ENCODE measurements at places on chromosomes 16 and 17.
A peak's percentile ranks its signal among the peaks of the same experiment; 100 is the strongest.

DNA sequence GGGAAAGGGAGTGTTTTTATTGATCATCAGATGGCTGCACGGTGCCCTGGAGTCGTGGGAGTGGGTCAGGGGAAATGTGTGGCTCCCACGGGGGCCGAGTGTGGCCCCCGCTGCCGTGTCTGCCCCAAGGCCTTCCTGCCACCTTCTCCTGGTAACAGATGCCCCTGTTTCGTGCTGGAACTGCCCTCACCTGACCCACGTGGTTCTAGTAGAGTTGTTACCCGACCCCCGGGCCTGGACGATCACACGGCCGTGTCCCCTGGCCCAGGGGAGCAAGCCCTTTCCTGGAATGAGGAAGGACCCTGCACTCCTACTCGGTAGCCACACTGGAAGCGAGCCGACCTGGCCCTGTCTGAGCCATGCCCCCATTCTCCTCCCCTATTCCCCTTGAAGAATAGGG lies 37.6 kb downstream of the ACTG1 start:
- no peak for DNase-seq

GRCh38 chr17:10646392-10646990 lies 10.6 kb downstream of the MYH3 start:
- DNase-seq = peak; percentile 53

DNA sequence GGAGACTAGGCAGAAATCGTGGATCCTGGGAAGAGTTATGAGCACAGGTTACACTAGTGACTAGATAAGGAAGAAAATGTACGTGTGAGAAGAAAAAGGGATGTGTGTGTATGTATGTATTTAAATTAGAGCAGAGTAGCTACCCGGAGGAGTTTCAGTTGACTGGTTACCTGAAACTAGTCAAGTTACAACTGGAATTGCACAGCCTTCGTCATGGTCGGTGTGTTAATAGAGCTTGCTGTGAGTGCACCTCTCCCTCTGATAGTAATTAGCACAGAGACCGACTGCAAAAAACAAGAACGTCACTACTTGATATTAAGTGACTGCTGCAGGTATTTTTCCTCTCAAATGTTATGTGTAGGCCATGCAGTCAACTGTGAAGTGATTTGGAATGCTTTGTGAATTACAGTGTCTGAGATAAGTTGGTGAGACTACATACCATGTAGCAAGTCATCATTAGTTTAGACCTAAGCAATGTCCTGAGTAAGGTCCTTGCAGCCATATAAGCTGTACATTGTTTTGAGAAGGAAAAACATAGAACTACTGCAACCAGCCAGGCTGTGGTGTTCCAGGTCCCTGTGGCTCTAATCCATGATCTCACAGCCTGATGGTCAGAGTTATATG lies 95.7 kb downstream of the WNT3 start:
- DNase-seq = peak; percentile 18

DNA sequence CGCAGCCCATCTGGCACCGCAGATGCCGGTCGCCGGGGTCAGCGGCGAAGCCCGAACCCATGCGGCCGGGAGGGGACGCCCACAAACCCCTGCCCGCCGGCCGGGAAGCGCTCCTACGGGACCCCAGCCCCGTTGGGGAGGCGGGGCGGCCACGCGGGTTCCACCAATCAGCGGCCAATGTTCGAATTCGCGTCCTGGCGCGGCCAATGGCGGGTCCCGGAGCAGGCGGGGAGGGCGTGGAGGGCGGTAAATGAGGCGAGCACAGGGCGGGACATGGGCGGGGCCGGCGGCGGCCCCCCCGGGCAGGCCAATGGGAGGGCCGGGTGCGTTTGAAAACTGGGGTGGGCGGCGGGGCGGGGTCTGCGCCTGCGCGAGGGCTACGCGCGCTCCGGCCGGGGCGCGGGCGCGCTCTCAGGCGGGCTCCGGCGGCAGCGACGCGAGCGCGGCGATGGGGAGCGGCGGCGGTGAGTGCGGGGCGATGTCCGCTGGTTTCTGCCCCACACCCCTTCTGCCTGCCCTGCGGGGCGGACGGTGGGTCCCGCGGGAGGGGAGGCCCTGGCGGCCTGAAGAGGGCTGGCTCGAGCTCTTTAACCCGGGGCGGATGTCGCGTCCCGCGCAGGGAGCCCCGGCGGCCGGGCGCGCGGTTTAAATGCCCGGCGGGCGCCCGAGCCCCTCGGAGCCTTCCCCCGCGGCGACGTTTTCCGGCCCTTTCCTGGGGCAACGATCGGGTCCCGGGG lies at the start of gene CCNF:
CCNF (plus strand) TSS at position 414 of the 737 bp plus-strand sequence; CDS start at position 449, 35 bp downstream.
- DNase-seq = peak; percentile 88

All from kidney glomerular epithelial cell (primary cell).